Activated CD4-positive, alpha-beta T cell treated with anti-CD3 and anti-CD28 coated beads, Interleukin-2, amount 50 U/mL, for 24 hours (primary cell): ENCODE measurements at places on chromosomes 3 and 15.

DNA sequence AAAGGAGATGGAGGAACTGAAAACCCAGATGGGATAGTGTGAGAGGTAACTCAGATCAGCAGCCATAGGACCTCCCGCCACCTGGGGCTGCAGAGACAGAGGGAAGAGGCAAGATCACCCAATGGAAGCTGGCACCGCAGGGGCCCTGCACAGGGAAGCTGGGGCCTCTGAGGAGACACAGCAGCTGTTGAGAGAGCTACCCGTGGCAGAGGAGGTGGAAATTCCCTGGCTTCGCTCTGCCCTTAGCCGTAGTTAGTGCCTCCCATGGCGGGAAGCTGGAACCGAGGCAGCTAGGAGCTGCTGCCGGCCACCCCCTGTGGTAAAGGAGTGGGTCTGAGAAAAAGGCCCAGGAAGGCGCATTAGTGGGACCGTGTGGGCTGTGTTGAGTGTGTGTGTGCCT, 18.0 kb upstream of the PLXNA1 start:
- DNase-seq, result no peak

- DNase-seq, result no peak
Observed at GRCh38 chr15:52745326-52746161, 44.6 kb downstream of the ONECUT1 start.

DNA sequence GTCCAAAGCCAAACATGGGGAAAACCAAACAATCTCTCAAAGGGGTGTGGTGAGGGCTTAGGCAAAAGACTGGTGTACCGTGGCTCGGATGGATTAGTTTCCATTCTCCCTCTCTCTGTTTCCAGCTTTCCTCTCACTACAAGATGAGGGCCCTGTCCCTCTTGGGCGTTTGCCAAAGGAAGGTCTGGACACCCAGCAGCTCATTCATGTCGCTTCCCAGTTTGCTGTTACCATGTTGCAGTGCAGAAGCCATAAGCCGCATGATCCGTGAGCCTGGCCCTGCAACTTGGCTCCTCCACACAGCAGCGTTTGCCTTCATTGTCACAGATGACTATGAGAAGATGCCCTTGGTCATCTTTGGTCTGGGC, 92.2 kb downstream of the APBA2 start:
- DNase-seq, result no peak

- DNase-seq, result no peak
Observed at GRCh38 chr3:11467875-11468274, 175.8 kb downstream of the VGLL4 start.

DNA sequence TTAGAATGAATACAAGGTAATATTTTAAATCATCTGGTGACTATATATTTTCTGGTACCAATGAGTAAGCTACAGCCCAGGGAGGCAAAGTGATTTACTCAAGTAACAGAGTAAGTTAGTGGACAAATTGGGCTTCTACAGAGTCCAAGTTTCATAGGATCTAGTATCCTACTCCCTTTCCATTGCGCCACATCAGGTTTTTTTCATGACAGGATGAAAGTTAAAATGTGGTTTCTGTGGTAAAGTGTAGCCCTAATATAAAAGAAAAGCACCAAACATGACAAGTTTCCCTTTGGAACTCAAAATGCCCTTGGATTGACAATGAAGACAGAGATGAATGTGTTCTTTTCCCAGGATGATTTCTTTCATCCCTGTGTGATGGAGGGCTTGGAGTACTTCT, 350.8 kb upstream of the ZNF385D start:
- DNase-seq, result no peak

- no peak for DNase-seq
Observed at GRCh38 chr3:155647206-155647605, 97.7 kb downstream of the PLCH1 start.

DNA sequence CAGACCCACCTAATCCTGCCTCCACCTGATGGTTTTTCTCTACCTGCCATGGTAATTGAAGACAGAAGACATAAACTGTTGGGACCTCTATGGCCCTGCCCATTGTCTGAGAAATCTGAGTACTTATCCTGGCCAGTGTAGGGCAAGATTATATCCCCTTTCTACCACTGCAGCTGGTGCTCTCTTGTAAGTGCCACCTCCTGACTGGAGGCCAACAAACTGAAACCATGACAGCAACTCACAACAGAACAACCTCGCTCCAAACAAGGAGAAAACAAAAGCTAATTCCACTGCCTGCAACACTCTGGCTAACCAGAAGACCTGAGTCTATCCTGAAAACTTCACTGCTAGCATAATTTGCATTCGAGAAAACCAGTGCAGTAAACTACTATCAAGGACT, 82.9 kb downstream of the CLDN1 start:
- no peak for DNase-seq
